ENCODE measurements at places on chromosomes 1 and 21. TPM values are rescaled to one million over a fixed set of nuclear protein-coding genes. Genes with fewer than 3 reads are reported as not detected.

- DNase-seq, result no peak
Measured at GRCh38 chr1:186089940-186090339, 285.1 kb downstream of the TPR start.

DNA sequence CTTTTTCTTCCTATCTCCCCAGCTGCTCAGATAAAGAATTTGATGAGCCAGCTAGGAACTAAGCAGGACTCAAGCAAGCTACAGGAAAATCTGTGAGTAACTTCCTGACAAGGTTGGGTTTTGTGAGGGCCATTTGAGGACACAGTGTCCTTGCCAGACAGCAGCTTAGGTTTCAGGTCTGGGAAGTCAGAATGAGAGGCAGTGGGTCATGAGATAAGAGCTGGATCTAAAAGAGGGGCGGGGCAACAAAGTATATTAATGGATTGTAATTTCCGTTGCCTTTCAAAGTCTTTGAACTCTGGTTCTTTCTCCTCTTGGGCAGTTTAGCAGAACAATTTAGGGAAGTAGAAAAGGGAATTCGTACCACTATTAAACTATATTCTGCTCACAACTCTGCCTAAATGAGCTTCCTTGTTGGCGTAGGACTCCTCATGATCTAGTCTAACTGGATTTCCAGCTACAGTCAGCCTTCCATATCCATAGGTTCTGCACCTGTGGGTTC is 16.6 kb downstream of the STX12 start:
- DNase-seq, result no peak

GRCh38 chr1:34846265-34846664 is 13.3 kb downstream of the SMIM12 start:
- no peak for DNase-seq

DNA sequence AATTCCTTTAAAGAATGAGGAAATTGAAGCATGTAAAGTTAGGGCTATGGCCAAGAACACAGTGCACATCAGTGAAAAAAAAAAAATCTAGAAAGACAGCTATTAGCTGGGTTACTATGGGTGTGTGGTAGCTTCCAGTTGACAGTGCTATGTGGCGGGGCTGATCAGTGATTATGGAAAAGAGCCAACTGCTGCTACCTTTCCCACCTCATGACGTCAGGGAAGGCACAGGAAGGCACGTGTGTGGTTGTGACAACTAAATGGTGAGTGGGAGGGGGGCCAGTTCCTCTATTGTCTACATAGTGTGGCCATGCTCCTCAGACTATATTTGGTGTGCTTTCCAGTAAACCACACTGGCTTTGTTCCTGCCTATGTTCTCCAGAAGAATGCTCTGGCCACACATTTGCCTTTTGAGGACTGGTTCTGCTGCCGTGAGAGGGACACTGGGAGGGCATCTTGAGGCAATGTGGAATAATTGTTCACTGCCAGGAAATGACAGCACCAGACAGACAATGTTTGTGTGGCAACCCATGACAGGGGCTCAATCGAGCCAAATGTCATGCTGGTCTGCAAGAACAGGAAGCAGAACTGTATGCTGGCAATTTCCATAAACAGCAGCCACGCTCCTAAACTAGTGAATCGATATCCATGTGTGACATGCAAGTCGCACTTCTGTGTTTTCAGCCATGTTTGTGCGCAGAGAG is 3.0 kb upstream of the SDE2 start:
- DNase-seq, result peak; percentile 29

DNA sequence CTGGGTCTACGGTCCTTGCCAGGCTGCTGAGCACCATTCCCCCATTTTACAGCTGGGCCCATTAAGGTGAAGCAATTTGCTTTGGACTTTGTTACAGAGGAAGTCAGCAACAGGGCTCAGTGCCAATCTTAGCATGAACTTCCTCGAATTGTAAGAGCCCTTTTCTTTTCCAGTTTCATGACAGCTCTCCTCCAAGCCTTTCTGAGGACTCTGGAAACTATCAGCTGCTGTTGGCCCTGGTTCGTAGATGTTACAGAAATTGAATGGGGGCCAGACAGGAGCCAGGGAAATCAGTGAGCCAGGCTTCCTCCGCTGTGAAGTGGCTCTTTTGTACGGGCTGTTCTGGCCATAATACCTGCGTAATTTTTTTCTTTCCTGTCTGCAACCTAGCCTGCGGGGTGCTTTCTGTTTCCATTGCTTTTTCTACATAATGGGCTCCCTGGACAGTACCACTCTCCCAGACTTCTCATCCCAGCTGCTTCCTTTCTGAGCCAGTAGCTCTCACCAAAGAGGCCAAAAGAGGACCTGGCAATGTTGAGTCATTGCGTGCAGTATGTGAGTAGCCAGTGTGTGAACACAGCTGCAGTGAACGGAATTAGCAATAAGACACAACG is 386.3 kb downstream of the DISC1 start:
- no peak for DNase-seq

DNA sequence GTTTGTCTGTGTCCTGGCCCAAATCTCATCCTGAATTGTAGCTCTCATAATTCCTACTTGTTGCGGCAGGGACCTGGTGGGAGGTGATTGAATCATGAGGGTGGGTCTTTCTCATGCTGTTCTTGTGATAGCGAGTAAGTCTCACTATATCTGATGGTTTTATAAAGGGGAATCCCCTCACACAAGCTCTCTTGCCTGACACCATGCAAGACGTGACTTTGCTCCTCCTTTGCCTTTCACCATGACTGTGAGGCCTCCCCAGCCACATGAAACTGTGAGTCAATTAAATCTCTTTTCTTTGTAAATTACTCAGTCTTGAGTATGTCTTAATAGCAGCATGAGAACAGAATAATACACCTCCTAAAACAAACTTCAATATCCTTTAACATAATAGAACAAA is 1065.6 kb downstream of the PLA2G4A start:
- no peak for DNase-seq

- DNase-seq, result no peak
Measured at GRCh38 chr1:66503841-66504470, 30.0 kb upstream of the SGIP1 start.

DNA sequence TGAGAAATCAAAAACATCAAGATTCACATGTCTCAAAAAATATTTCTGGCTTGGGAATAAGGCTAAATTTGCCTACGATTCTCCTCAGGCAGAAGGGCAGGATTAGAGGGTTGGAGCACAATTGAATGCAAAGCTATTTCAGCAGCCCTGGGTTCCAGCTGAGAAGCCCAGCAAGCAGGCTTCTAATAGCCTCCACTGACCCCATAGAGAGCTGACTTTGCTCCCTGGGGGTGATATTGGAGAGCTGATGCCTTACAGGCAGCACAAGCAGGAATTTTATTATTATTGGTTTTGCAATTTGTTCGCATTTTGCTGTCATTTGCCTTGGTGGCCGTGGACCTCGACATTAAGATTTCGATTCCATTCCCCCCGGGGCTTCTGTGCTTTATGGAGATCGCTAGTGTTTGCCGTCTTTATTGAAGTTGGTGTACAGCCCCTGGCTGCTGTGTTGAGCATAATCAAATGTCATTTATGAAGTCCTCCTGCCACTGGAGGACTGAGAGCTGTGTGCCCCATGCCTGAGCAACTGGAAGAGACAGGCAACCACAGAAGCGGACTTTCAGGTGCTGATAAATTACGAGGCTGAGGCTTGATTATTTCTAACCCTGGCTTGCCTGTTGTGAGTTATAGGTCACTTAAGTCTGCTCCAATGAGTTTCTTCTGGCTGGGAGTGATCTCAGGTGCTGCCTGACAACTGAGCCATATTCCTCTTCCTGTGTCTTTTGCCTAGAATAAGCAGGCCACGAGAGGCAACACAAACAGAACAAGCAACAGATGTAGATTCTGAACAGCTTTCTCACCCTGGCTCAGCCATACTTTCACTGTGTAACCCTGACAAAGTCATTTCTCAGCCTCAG is 518.4 kb upstream of the CAMK1G start:
- no peak for DNase-seq

- no peak for DNase-seq
Measured at GRCh38 chr21:32666258-32666657, 54.1 kb upstream of the CFAP298 start.

GRCh38 chr1:232273011-232273410 is 356.9 kb downstream of the SIPA1L2 start:
- no peak for DNase-seq

GJA9 gene
- not detected for total RNA-seq

DNA sequence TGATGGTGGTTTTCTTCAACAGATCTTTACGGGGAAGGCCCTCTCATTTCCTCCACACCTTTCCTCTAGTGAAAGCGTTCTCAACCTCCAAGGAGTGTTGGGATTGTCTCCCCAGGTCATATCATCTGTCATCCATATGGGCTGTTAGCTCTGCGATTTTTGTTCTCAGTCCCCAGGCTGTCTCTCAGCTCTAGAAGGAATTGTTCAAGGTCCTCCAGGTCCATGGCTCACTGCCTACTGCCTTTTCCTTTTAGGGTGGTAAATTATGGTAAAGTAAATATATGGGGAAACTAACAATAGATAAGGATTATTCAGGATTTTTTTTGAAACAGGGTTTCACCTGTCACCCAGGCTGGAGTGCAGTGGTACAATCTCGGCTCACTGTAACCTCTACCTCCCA is 37.6 kb downstream of the ELF3 start:
- DNase-seq, result no peak

GRCh38 chr1:33167650-33168447 is 14.0 kb downstream of the TRIM62 start:
- no peak for DNase-seq

UTS2 gene
- not detected for total RNA-seq

OR2T35 gene
- not detected for total RNA-seq

DNA sequence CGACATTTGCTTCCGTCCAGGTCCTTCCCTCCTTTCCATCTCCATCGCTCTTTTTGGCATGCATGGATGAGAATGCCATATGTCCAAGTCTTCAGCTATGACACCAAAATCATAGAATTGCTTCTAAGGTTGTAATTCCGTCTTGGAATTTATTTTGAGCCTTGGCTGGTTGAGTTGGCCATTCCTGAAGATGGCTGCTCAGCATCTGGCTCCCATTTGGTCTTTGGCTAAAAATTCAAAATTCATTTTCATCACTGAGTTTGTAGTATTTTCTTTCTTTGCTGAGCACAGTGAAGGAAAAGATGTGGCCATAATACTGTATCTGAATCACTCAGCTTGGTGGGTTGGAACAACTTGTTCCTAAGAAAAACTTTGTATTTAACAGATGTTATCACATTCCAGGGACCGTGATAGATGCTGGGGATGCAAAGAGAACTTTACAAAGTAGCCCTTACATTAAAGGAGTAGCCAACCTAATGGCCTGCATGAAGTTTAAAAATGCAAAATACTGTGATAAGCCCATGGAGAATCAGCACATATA is 15.6 kb downstream of the JUN start:
- DNase-seq, result no peak

- DNase-seq, result no peak
Measured at GRCh38 chr1:76868154-76868882, 1.0 kb downstream of the ST6GALNAC5 start.

ARHGEF16 gene
- total RNA-seq, result 0.45 TPM

DNA sequence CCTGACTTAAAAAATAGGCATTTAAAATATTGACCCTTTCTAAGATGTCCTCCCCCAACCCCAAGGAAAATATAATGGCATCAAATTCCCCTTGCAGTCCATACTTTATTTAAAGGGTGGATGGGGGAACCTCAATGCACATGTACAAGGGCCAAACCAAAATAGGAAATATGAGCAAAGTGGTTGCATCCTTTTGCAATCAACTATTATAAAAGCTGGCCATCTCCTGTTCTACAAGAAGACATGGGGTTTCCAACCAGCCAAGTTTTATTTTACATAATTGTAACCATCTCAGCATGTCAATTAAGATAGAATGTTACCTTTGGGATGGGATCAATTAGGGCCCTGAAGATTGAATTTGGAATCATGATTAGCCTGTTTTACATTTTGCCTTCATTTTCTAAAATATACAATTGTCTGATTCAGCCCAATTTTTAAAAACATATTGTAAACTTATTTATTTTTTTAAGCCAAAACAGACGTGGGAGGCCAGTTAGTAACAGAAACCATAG is 146.7 kb upstream of the NFIA start:
- no peak for DNase-seq

FCAMR gene
- total RNA-seq, result not detected

DNA sequence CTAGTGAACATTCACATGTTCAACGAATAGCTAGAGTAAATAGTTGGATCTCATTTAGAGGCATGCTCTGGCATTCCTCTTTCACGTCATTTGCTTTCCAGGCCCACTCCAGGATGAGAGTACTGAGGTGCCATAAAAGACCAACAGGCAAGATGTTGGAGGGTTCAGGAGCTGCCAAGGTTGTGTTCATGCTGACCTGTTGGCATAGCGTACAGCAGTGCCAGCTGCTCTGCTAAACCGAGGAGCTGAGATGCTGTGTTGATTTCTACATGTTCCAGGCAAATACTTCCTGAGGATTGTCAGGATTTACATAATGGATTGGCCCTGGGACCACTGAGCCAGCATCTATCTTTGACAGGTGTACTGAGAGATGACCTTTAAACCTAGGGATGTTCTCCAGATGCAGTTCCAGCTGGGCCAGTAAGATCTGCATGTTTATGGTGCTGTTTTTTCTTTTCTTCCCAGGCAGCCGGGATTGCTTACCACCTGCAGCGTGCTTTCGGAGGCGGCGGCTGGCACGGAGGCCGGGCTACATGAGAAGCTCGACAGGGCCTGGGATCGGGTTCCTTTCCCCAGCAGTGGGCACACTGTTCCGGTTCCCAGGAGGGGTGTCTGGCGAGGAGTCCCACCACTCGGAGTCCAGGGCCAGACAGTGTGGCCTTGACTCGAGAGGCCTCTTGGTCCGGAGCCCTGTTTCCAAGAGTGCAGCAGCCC is 66.9 kb downstream of the DISC1 start:
- DNase-seq, result peak; percentile 36

DNA sequence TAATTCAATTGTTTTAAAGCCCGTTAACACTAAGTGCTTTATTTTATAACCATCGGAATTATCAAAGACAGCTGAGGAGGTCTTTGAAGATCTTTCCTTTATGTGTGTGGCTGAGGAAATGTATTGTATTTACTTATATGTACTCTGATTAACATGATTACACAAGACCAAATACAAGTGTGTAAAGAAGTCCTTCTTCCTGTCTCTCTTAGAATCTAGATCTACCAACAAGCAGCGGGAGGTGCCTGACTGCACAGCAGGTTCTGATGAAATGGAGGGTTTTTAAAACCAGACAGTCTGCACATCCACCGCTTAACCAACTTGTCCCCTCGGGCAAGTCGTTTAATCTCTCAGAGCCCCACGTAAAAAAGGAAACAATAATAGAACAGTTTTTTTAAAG is 240.5 kb upstream of the MAP1LC3C start:
- DNase-seq, result no peak

GRCh38 chr1:234307726-234308125 is 65.5 kb upstream of the COA6 start:
- DNase-seq, result no peak

MFSD2A gene
- 18.9 TPM for total RNA-seq

GRCh38 chr1:232291681-232292080 is 338.3 kb downstream of the SIPA1L2 start:
- no peak for DNase-seq

All from cerebellum (tissue), 4 donors.